ENCODE measurements at places on chromosomes 11 and 22. TPM values are rescaled to one million over a fixed set of nuclear protein-coding genes. Genes with fewer than 3 reads are reported as not detected.

The RFPL1 gene
- not detected for total RNA-seq

DNA sequence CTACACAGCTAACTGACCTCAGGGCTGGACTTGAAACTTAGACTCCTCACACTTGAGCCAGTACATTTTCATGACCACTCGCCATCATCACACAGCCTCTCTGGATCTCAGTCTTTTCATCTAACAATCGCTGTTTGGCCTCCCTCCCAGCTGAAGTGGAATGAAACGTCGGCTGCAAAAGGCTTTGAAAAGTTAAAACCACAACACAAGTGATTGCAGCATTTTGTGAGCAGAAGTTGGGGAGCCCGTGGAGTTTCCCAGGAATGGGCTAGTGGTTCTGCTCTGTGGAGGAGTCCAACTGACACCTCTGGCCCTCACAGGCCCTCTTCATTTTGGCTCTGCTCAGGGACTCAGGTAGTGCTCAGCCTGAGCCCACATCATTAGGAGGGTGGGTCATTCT lies 35.9 kb upstream of the TRIM29 start:
- no peak for DNase-seq

DNA sequence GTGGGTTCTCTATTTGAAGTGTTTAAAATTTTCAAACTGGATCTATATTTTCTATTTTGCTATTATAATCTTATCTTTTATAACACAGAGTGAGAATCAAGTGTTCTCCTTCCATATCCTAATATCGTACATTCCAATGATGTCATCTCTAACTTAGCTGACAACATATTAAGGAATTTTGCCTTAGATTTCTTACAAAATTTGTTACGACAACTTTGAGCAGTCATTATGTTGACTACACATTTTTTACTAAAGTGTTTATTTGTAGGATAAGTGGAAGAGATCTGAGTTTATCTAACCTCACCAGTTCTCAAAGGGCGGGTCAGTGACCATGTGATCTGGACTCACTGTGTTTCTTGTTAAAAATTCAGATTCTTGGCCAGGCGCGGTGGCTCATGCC lies 12.7 kb downstream of the BTG4 start:
- no peak for DNase-seq

DNA sequence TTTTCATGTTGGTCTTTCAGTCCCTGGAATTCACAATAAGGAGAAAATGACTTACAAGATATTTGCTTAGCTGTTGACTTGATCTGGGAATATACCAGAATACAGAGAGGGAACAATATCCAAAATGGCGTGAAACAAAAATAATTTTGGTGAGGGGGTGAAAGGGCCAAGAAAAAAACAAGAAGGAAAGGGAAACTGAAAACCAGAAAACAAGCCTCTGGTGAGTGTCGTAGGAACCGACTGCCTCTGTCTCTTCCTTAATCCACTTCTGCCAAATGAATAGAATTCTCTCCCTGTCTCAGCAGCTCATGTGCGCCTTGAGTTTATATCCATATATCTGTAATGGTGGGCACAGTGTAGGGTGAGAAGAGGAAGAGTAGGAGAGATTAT lies 367.6 kb downstream of the ETS1 start:
- DNase-seq, result no peak

The OR8D1 gene
- total RNA-seq, result not detected

GRCh38 chr11:96267001-96267495 lies 75.9 kb downstream of the MAML2 start:
- DNase-seq, result no peak

The C11orf16 gene
- total RNA-seq, result not detected

GRCh38 chr11:12051287-12051662 lies 42.8 kb upstream of the DKK3 start:
- DNase-seq, result no peak

DNA sequence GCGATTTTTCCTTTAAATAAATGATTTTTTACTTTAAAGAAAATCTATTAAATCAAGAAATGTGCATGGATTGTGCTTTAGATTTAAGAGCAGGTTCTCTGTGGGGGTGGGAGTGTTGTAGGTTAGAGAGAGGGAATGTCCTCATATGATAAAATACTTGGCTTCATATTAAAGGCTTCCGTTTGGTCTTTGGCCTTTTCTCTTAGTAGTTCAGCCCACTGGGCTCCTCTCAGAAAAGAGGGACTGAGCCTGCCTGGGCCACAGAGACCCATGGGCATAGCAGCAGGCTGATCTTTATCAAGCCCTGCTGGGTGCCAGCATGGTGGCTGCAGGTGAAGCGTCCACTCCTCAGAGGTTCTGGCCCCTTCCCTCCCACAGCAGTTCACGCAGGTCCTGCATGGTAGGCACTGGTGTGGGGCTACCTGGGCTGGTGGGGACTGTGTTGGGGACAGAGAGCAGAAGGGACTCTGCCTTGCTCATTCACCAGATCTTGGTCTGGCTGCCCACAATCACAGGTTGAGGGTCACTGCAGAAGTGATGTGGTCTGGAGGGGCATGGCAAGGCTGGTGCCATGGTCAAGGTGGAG lies 4.3 kb downstream of the PANX1 start:
- no peak for DNase-seq

- no peak for DNase-seq
These were observed 75.6 kb downstream of the ETS1 start for GRCh38 chr11:128511712-128512111.

GRCh38 chr11:20873054-20873453 lies 203.7 kb downstream of the NELL1 start:
- DNase-seq, result no peak

The RTL10 gene
- 21.5 TPM for total RNA-seq

- no peak for DNase-seq
These were observed 66.6 kb upstream of the MPPED2 start for GRCh38 chr11:30652801-30653200.

GRCh38 chr11:132123854-132124835 lies 753.7 kb downstream of the NTM start:
- DNase-seq, result no peak

GRCh38 chr11:115092516-115092915 lies 411.7 kb downstream of the CADM1 start:
- DNase-seq, result no peak

GRCh38 chr11:116931206-116931953 lies 94.0 kb upstream of the APOA1 start:
- DNase-seq, result peak; percentile 61

The OR52A1 gene
- not detected for total RNA-seq

DNA sequence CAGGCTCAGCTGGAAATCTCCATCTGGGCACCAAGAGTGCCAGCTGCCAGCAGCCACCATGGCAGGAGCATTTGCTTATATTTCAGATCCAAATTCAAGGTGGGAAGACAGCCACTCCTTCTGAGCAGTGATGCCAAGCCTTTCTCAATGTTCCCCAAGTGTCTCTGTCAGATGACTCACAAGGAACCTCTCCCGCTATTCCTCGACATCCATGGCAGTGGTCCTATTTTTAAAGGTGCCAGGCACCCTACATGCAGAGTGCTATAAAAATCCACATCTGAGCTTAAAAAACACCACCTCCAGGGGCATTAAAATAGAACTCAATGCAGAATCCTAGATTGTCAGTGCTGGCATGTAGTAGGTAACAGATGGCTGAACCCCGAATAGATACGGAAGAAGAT lies 112.1 kb downstream of the SLC1A2 start:
- DNase-seq, result no peak

The C11orf65 gene
- total RNA-seq, result 1.4 TPM

GRCh38 chr11:9753021-9753420 lies 89.1 kb downstream of the SWAP70 start:
- no peak for DNase-seq

GRCh38 chr11:94558468-94558867 lies 8.7 kb upstream of the PIWIL4 start:
- DNase-seq, result no peak

The PHF21B gene
- total RNA-seq, result not detected

All from activated CD4-positive, alpha-beta T cell treated with anti-CD3 and anti-CD28 coated beads, Interleukin-2, amount 10 ng/mL, durations not matched to agents 7 days and 5 days (primary cell).